ENCODE measurements at places on chromosomes 4 and X.
A peak's percentile ranks its signal among the peaks of the same experiment; 100 is the strongest.

DNA sequence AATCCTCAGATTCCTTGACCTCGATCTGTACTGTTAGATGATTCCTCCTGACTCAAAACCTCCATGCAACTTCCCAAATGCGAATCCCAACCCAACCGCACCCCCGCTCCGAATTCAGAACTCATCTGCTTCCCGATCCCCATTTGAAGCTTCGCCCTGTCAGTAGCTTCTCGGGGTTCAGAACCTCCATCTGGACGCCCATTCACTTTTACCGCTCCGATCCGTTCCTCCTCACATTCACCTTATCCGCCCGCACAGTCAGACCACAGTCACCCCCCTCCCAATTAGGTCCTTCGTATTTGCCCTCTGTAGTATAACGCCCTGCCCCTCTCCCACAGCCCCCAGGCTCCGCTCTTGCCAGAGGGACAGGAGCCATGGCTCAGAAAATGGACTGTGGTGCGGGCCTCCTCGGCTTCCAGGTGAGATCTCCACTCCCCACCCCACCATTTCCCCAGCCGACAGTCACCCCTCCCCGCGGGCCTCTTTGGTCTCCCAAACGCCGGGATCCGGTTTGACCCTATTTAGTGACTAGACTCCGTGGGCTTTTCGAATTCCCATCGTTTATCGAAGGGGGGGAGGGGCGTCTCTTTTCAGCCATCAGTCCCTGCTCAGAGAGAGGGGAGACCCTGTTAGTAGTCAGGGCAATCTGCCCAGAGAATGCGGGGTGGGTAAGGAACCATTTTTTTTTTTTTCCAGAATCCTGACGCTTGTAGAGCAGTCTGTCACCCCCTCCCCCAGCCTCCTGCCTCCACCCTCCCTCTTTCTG lies 691 bp downstream of the MAGED1 start:
- DNase-seq, result no peak

- no peak for DNase-seq
These were observed 83.8 kb downstream of the STOX2 start for GRCh38 chr4:183988874-183989273.

GRCh38 chr4:72430988-72431387 lies 138.0 kb downstream of the ADAMTS3 start:
- DNase-seq, result no peak

DNA sequence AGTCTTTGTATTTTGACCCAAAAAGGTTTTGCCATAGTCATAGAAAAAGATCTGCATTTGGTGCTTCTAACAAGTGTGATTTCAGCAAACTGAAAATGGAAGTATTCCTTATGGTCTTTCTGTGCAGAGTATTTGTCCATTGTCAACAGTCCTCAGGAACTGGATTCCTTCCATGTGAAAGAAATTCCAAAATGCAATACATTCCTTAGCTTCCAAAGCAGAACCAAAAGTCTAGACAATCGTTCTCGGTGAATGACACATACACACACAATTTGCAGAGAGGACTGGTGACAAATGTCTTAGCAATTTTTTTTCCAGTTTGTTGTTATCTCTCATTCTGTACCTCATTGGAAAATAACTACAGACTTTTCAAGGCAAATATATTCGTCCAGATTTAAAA lies 562.2 kb upstream of the SLIT2 start:
- DNase-seq, result no peak

GRCh38 chr4:106495476-106495875 lies 126.9 kb upstream of the GIMD1 start:
- DNase-seq, result no peak

DNA sequence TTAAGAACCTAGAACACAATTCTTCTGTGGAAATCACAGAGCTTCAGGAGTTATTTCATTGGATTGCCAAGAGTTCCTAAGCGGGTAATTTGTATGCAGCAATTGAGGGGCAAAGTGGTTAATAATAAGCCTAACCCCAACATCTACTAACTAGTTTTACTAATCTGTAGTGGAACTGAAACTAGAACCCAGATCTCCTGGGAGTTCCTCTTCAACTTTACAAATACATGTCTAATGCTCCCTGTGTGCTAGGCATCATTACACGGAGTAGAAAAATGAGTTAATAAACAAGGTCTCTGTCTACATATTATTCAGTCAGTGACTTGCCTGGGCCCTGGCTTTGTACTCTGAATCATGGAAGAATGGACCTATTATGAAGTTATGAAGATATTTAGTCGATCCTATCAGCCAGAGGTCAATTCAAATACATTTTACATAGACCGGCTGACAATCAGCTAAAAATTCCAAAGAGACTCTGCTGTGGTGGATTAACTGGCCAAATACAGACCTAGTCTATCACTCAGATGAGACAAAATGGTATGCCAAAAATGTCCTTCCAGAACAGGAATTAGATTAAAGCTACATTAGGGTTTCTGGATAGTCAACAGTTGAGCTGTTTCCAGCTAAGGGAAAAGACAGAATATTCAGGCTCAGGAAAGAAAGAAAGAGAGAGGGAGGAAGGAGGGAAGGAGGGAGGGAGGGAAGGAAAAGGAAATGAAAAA lies 326.0 kb downstream of the FBXW7 start:
- DNase-seq, result no peak

DNA sequence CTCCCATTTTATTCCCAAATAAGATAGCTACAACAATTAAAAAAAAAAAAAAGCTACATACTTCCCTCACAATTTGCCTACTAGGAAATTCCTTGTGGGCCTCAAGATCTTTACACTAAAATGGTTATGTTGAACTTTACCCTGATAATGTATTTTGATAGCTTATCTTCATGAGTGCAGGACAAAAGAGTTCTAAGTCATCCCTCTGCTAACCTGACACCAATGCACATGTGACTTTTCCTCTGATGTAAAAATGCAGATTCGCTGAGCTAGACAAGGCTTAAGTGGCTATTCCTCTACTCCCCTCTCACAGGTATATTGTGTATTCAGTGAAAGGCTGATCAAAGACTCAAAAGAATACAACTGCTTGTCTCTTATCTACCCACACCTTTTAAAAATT lies 22.5 kb downstream of the ELF2 start:
- DNase-seq, result no peak

- no peak for DNase-seq
These were observed 2.6 kb downstream of the CNOT6L start for GRCh38 chr4:77816546-77816945.

DNA sequence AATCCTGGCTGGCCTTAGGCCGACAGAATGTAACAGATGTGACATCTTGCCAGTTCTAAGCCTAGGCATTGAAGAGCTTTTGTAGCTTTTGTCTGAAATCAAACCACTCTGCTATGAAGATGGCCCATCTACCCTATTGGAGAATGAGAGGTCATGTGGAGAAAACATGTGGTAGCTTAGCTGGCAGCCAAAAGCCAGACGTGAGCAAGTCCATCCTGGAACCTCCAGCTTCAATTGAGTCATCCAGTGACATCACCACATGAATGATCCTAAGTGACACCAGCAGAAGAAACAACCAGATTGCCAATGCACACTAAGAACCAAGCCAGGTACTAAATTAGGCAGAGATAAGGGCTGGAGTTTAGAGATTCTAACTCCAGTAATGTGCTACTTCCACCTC lies 154.8 kb upstream of the ZFP42 start:
- DNase-seq, result no peak

DNA sequence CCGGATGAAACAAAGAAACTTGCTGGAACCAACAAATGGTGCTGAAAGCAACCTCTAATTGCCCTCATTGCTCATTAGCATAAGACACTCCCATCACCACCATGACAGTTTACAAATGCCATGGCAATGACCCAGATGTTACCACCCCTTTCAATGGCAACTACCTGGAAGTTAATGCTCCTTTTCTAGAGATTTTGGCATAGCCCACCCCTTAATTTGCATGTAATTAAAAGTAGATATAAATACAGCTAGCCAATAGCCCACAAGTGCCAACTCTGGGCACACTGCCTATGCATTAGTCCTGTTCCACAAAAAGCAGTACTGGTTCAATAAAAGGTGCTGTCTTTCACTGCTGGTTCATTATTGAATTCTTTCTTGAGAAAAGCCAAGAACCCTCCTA lies 410.3 kb upstream of the PPP1R2C start:
- DNase-seq, result no peak

- DNase-seq, result no peak
These were observed 70.9 kb downstream of the INTS12 start for GRCh38 chr4:105637408-105638176.

DNA sequence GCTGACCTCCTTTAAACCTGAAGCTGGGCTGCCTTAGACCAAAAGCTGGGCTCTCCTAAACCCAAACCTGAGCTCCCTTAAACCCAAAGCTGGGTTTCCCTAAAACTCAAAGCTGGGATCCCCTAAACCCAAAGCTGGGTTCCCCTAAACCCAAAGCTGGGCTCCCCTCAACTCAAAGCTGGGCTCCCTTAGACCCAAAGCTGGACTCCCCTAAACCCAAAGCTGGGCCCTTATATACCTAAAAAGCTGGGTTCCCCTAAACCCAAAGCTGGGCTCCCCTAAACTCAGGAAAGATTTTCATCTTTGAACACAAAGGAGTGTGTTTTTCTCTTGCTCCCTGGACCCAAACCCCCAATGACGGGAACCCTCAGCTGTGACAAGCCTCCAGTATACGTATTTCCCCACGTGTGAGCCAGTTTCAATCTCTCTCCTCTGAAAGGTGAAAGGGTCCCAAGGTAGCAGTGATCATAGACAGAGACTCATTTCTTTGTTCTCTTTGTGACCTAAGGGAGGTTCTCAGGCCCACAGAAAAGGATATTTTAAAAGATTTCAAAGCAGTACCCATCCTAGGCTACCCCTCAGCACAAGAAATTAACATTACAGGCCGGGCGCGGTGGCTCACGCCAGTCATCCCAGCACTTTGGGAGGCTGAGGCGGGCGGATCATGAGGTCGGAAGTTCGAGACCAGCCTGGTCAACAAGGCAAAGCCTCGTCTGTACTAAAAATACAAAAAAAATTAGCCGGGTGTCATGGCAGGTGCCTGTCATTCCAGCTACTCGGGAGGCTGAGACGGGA lies 31.3 kb upstream of the ASMTL start:
- no peak for DNase-seq

- DNase-seq, result no peak
These were observed 103.7 kb downstream of the SORCS2 start for GRCh38 chr4:7295911-7296660.

- no peak for DNase-seq
These were observed 63.0 kb downstream of the SEC24D start for GRCh38 chr4:118772767-118773428.

DNA sequence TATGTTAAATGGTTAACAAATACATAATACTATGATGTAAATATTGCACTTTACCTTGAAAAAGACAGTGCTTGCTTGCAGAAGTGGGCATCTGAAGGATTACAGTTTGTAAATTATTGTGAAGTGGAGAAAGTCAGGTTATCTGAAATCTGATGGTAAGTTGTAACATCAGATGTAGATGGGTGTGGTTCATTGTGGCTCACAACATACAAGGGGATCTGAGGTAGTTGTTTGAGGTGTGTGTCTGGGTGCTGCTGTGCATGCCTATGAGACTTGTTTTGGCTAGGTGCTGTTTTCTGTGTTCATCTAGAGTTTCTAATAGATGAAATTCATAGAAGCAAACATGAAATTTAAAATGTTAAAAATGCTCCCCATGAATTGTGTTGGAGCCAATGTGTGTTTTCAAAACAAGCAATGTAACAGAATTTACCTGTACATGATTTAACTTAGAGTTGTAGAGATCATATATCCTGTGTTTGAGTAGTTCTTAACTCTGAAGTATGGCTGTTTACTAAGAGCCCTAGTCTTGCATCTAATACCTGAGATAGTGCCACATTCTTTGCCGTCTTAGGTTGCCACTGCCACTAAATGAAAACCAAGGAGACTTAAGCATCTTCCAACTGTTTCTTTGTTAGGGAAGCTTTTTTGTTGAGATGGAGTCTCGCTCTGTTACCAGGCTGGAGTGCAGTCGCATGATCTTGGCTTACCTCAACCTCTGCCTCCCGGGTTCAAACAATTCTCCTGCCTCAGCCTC lies 11.9 kb upstream of the NDUFC1 start:
- no peak for DNase-seq

DNA sequence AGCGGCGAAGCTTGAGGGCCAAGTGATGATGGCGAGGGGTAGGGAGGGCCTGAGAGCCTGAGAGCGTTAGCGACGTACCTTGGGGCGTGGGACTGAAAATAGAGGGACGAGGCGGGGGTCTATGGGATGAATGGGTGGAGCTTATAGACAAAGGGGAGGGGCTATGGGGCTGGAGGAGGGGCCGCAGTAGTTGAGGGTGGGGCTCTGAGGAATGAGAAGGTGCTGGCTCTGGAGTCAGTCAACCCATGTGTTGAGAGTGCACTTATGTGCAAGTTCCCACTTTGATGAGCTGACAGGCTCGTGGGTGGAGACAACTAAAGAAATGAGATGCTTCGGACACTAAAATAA lies 488 bp downstream of the TBC1D25 start:
- peak; percentile 27 for DNase-seq

DNA sequence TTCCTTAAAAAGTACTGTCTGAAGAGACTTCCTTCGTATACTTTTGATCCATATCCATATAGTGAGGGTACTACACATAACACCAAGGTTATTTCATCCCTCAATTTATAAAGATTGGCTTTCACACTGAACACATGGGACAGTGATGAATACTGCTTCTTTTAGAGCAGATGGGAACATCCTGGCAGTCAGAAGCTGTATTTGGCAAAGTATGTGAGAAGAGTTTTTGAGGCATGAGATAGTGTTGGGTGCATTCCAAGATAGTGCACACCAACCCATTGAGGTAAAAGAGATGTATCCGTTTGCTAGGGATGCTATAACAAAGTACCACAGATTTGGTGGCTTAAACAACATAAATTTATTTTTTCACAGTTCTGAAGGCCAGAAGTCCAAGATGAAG lies 141.1 kb downstream of the MOSPD2 start:
- no peak for DNase-seq

DNA sequence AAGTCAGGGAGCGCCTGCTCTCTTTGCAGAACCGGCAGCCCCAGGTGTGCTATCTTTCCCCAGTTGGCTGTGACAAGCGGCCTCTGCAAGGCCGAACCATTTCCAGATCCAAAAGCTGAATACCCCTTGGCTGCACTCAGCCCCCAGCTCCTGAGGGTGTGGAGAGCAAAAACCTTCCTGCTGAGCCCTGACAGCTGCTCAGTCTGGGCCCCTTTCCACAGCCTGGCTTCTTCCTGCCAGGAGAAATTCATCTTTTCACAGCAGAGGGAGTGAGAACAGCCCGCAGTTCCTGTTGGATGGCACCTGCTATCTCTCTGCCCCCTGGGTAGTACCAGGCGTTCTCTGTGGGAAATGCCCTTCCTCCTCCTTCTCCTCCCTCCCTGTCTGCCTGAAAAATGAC lies 78.4 kb downstream of the DRD5 start:
- no peak for DNase-seq

GRCh38 chrX:31663172-31663571 lies 591.3 kb upstream of the FTHL17 start:
- no peak for DNase-seq

GRCh38 chr4:123786920-123787319 lies 390.3 kb downstream of the SPRY1 start:
- no peak for DNase-seq

DNA sequence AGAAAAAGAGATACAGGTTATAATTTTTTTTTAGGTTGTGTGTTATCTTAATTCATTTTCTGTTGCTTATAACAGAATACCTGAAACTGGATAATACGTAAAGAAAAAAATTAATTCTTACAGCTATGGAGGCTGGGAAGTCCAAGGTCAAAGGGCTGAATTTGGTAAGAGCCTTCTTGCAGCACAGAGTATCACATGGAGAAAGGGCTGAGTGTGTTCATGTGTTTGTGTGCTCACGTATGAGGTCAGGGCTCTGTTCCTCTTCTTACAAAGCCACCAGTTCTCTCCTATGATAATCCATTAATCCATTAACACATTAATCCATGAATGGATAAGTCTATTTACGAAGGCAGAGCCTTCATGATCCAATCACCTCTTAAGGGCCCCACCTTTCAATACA lies 8.6 kb upstream of the RAB28 start:
- DNase-seq, result no peak

- no peak for DNase-seq
These were observed 46.4 kb downstream of the GPAT3 start for GRCh38 chr4:83582289-83582785.
